ENCODE measurements at places on chromosomes 6 and 20. TPM values are rescaled to one million over a fixed set of nuclear protein-coding genes. Genes with fewer than 3 reads are reported as not detected.

- no peak for DNase-seq
These were observed 2.0 kb downstream of the TBX18 start for GRCh38 chr6:84762220-84763002.

GRCh38 chr6:4466261-4466660, 309.9 kb upstream of the CDYL start:
- no peak for DNase-seq

Gene SIRPB1
- polyA plus RNA-seq, result not detected

- DNase-seq, result no peak
These were observed 71.4 kb downstream of the AFG1L start for GRCh38 chr6:108366236-108366635.

- DNase-seq, result no peak
These were observed 251.1 kb downstream of the FOXC1 start for GRCh38 chr6:1860756-1861348.

Gene GHRH
- polyA plus RNA-seq, result not detected

Gene COX4I2
- polyA plus RNA-seq, result not detected

Gene RBM38
- 8.2 TPM for polyA plus RNA-seq

Gene ATP9A
- 35.3 TPM for polyA plus RNA-seq

GRCh38 chr20:25508083-25508770, 77.1 kb downstream of the NINL start:
- DNase-seq, result peak; percentile 37

DNA sequence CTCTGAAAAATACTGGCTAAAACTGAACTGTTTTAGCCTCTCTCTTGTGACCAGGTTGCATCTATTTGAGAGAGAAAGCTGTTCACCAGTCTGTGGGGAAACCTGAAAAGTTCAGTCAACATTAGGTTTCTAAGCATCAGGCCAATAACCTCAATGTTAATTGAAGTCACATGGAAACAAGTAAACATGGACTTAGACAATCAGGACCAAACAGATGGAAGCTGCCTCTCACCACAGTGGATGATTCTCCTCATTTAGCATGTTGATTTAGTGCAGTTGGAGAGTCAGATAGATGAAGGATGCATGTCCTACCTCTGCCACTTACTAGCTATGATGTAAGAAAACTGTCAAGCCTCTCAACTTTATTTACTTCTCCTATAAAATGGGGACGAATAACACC, 18.2 kb downstream of the SCGN start:
- DNase-seq, result no peak

DNA sequence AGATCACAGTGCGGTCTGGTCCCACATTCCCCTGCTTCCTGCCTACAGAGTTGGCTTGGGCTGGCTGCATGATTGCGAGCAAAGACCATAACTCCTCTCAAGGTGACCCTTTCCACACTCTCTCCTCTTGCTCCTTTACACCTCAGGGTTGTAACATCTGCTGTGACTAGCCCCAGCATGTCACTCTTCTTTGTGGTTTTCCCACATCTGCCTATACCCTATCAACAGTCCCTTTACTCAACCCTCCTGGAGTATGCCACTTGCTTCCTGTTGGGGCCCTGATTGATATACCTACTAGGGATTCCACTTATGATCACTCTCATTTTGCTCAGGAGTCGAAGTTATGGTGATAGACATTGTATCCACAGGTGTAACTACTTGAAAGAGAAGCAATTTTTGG, 58.9 kb upstream of the SGK1 start:
- no peak for DNase-seq

Gene BCAS1
- polyA plus RNA-seq, result not detected

Gene LST1
- not detected for polyA plus RNA-seq

DNA sequence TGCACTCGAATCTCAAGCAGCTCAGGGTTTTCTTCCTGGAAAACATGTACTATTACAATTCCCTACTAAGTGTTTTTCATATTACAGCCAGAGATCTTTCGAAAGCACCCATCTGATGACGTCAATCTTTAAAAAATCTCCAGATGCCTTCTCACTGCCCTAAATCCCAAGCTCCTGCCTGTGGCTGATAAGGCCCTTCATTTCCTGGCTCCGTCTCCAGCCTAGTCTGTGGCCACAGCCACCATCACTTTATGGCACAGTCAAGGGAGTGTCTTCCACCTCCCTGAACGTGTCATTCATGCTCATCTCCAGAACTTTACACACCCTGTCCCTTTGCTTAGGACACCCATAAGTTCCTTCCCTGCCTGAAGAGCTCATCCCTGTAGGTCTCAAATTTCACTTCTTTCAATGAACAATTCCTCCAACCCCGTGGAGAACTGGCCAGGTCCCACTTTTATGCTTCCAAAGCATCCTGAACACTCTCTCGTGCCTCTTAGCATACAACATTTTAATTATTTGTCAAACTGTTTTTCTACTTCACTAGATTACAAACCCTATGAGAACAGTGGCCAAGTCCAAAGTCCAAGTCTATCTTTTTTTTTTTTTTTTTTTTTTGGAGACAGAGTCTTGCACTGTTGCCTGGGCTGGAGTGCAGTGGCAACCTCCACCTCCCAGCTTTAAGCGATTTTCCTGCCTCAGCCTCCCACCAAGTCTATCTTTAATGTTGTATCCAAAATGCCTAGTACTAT, 106.1 kb upstream of the AGPAT4 start:
- no peak for DNase-seq

GRCh38 chr6:14832427-14832826, 413.4 kb upstream of the JARID2 start:
- no peak for DNase-seq

- DNase-seq, result no peak
These were observed 338.7 kb downstream of the HTR1B start for GRCh38 chr6:77124604-77125003.

DNA sequence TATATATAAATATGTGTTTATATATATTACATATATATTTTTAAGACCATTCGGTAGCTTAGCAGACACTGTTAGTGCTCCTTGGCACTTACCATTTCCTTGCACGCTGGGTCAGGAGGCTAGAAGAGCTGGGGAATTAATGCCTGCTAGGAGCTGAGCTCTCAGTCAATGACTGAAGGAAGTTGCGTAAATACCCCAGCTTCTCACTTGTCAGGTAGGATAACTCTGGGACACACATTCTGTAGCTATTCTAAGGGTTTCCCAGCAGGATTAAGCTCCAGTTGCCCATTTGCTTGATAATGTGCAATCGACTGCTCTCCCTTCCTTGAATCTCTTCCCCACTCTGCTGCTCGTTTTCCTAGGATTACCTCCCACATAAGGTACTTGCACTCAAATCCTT, 15.7 kb upstream of the DNAAF9 start:
- no peak for DNase-seq
